IPS-NIHi11 (cell line): ENCODE measurements at places on chromosomes 7 and 10.

DNA sequence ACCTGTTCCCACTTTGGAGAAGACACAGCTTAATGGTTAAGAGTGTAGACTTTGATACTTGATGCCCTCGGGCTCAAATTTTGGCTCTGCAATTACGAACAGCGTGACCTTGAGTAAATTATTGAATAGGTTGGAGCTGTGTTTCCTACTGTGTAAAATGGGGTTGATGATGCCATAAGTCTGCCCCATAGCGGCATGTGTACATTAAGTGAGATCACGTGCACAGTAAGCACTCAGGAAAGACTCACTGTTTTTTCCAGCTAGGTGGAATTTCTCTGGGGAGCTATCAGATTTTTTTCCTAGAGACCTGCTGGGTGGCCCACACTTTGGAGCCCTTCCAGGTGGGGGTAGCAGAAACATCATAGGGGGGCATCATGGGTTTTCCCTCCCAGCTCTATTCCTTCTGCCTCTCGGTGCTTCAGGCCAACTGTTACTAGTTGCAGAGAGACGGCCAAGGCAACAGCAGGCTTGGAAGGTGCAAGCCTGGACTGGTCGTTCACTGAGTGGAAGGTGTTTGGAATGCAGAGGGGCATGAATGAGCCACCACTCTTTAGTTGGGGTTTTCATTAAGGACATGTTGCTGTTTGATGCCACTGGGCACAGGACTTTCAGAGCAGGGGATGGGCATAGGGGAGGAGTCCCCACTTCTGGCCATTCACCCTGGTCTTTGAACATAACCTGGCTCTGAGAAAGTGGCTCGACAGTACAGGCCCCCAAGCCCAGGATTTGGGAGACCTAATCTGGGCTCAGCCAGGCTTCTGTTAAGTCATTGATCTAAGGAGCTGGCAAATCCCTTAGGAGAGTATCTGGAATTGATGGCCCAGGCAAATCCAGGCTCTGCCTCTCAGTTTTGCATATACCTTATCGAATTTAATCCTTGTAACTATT is 64.0 kb downstream of the SYPL1 start:
- DNase-seq, result no peak

GRCh38 chr7:150340024-150340749 is 1.2 kb downstream of the RARRES2 start:
- DNase-seq, result peak; percentile 50

GRCh38 chr10:65765006-65765541 is 1160.8 kb upstream of the LRRTM3 start:
- no peak for DNase-seq

GRCh38 chr7:36775061-36775620 is 50.8 kb upstream of the AOAH start:
- DNase-seq, result no peak

GRCh38 chr10:88065383-88066049 is 202.1 kb downstream of the PTEN start:
- no peak for DNase-seq

DNA sequence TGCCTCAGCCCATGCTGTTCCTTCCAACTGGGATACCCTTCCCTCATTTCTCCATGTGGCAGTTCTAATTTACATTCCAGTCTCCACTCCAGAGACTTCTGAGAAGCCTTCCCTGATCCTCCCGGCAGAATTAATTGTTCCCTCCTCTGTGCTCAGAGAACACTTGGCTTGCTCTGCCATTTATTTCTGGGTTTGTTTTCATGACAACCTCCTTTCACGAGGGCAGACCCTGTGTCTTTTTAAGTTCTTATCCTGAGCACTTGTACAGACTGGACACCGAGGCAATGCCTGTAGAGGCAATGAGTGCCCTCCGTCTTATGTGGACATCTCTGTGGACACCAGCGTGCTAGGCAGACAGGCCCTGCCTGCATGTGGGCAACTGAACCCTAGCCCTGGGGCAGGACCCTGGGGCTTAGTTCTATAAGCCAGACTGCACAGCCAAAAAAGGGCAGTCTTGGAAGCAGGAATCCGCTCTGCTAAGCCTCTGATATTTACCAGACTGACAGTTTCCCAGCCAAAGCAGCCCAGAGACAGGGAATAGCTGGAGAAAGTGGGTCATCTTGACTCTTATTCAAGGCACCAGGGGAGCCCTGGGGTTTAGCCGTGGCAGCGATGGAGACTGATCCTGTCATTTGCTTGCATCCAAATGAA is 474.0 kb downstream of the RPS24 start:
- DNase-seq, result no peak

GRCh38 chr7:65798111-65799075 is 74.5 kb upstream of the VKORC1L1 start:
- DNase-seq, result no peak

DNA sequence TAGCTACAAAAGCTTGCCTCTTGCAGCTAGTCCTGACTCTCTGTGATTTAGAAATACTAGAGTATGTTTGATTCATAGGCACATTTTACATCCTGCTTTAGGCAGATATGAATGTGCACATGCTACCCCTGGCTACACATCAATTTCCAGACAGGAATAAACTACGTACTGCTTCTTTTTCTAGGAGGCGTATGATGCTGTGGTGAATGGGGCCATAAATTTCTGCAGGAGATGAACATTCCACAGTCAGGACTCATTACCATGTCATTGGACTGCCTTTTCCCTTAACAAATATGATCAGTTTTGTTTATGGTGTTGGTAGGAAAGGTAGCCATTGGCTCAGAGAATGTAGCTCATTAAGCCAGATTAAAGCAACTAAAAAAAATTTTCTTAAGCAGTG is 50.1 kb upstream of the IFRD1 start:
- DNase-seq, result no peak

DNA sequence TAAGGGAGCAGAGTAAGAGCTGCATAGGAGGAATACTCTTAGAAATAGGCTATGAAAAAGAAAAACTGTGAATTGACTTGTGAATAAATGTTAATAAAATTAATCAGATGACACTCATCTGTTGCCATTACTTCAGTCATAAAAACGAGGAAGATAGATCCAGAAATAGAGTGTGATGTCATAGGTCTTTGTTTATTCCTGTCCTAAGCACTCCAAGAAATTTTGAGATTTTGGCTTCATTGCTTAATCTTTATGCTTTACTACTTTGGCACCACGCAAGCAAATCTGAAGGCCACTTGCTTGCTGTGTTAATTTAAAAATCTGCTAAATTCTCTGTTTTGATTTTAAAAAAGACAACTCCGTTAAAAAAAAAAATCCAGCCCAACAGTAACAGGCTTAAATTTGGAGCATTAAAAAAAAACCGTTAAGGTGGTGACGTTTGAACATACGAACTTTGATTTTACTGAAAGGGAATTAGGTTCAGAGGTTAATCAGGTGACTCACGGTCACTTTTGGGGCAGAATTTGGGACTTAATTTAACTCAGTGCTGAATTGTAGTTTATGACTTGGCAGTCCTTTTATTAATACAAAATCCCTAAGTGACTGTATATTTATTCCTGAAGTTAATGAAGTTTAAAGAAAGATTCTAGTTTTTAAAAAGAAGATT is 3.4 kb downstream of the IFRD1 start:
- DNase-seq, result no peak

DNA sequence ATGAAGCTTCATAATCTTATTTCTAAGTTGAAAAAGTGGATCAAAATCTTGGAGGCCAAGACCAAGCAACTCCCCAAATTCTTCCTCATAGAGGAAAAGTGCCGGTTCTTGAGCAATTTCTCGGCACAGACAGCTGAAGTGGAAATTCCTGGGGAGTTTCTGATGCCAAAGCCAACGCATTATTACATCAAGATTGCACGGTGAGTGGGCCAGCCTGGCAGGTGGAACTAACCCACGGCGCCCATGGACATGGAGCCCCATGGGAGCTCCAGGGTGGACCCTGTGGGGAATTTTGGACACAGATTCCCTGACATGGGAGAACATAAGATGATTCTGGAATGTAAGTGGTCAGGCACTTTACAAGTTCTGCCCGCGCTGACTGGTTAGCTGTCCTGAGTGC is 125.9 kb downstream of the TRRAP start:
- no peak for DNase-seq

DNA sequence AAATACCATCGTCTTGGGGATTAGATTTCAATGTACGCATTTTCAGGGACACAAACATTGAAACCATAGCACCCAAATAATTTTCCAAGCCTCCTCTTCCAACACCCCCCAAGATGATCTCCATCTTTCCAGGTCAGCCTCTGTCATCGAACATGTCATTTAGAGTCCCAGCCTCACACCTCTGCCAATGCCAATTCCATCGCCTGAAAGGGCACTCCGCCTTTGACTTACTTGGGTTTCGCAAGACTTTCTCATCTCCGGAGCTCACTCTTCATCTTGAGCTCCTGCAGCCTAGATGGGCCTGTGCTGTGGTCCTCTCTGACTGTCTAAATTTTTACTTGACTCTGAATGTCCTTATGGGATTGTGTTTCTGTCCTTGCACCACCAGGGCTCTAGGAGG is 10.4 kb upstream of the FAM241B start:
- DNase-seq, result no peak

DNA sequence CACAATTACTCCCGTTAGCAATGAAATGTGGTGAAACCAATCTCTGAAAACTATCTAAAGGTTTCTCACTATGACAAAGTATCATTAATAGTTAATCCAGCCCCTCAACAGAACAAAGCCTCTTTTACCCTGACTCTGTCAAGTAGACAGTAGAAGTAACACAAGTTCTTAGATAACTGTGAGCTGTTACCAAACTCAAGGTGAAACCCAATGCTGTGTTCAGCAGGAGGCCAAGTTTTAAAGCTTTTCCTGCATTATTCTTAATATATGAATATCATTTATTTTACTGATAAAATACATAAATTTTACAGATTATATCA is 109.1 kb downstream of the SRPK2 start:
- no peak for DNase-seq

- DNase-seq, result no peak
Measured at GRCh38 chr10:79434223-79434687, 11.2 kb downstream of the ZCCHC24 start.

DNA sequence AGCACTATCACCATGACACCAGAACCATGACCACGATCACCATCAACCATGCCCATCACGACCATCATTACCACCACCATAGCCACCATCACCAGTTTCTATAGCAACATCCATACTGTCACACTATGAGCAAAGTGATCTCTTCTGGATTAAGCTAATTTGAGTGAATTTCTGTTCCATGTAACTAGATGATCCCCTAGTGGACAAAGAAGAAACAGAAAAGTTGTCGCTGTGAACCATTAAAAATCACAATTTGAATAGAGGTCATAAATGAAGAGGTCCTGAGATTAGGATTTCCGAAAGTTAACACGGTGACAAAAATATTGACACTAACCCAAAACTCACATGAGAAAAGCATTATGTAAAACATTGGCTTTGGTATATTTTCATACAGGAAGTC is 77.6 kb downstream of the CLRN3 start:
- no peak for DNase-seq

DNA sequence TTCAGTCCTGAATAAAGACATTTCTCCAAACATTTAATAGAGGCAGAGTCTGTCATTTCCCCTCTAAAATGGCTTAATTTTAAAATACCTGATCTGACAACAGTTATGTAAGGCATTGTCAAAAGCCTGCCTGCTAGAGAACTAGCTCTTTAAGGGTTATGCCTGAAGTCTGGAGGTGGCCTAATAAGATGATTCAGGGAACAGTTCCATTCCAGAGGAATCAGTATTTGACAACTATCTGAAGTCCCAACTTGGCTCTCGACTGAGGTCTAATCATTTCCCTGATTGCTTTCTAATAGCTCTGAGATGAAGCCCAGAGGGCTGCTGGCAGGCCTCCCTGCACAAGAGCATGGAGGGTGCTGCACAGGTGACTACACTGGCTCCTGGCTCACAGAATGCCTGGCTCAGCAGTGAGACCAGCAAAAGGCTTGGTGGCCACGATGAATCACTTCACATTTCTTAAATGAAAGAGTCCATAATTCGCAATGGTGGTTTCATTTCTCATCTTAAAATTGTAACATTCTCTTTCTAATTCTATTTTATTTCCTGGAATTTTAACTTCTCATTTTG is 509.6 kb upstream of the POM121L12 start:
- DNase-seq, result no peak

GRCh38 chr10:33661580-33662336 is 327.3 kb upstream of the NRP1 start:
- DNase-seq, result peak; percentile 19

DNA sequence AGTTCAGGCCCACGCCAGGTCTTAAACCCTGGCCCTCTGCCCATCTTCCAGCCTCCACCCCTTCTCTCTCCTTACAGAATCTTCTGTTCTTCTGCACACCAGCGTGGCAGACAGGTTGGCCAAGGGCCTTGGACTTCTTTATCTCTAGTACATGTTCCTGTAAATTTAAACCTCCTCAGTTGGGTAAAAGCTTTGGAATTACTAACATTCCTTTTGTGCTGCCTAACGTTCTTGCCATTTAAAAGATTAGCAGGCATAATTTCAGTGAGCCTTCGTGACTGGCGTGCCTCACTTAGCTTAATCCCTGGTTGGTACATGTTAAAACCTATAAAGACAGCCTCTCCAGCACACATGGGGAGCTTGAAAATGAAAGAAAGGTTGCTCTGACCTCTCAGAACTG is 192.2 kb downstream of the CUX1 start:
- DNase-seq, result no peak

- DNase-seq, result no peak
Measured at GRCh38 chr10:3255075-3255474, 82.5 kb upstream of the PITRM1 start.

DNA sequence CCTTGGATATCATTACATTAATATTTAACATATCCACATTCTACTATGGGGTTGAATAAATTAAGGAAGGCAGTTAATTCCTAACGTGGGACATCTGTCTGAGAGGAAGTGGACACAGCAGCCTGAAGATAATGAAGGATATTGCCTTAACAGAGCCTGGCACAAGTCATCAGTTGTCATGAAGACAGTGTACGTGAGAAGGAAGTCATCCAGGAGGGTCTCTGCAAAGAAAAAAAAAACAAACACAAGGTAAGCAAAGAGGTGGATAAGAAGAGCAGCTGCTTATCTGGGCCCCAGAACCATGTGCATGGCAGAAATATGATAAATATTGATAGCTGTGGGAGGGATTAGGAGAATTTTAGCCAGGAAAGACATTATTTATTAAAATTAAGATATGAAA is 190.0 kb downstream of the RAPGEF5 start:
- no peak for DNase-seq

- no peak for DNase-seq
Measured at GRCh38 chr10:93166134-93166533, 92.4 kb downstream of the CYP26A1 start.

DNA sequence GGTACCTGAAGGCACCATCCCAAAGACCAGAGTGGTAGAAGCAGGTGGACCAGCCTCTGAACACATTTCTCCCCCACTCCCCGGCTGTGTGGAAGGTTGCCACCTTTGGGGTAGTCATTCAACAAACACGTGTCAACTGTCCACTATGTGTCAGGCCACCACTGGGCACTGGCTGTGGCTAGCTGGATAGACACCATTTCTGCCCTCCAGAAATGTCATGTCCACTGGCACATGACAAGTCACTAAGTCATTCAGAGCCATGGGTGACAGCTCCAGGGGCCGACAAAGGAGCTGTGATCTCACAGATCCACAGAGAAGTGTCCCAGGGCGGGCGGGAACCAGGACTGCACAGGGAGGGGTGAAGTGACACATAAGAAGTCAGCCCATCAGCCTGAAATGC is 99.6 kb downstream of the EGFR start:
- DNase-seq, result no peak
